ENCODE measurements at places on chromosomes 1 and 21. TPM values are rescaled to one million over a fixed set of nuclear protein-coding genes. Genes with fewer than 3 reads are reported as not detected.

- no peaks in the 10 kb centered on the region for H3K27me3 ChIP-seq
- peak overlapping the region; percentile 19 for H3K27ac ChIP-seq
- H3K36me3 ChIP-seq, result peaks cover 4% of the 10 kb centered on the region
- no peak overlapping the region for H3K4me3 ChIP-seq
- DNase-seq, result no peak
Observed at GRCh38 chr1:227192163-227192562, 126.1 kb downstream of the CDC42BPA start.

DNA sequence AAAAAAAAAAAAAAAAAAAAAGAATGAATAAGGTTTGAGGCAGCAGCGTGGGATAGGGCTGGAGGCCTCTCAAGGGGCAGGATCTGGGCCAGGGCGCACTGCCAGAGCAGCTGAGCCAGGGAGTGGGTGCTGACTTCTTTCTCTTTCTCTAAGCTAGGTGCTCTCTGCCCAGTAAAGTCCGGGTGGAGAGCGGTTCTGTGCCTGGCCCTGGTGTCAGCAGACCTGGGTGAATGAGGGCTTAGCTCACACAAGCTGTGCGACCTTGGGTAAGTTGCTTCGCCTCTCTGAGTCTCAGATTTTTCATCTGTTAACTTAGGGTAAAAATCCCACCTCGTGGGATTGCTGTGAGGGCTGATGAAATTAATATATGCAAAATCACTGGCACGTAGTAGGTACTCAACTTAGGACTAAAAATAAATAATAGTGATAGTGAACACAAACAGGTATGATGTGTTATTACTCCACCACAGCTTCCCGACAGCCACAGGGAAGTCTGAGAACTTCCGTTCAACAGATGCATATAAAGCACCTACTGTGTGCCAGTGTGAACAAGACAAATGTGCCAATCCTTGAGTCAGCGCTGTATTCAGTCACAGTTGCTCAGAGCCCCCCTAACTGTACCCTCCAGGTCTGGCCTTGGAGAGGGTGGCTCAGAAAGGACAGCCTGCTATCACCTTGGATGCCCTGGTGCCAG lies 2.0 kb upstream of the FAM131C start:
- peaks cover 25% of the 10 kb centered on the region for H3K4me1 ChIP-seq
- no peaks in the 10 kb centered on the region for H3K36me3 ChIP-seq
- H3K4me3 ChIP-seq, result no peak overlapping the region
- no peaks in the 10 kb centered on the region for H3K27me3 ChIP-seq
- no peak overlapping the region for H3K27ac ChIP-seq
- no peak for DNase-seq

DNA sequence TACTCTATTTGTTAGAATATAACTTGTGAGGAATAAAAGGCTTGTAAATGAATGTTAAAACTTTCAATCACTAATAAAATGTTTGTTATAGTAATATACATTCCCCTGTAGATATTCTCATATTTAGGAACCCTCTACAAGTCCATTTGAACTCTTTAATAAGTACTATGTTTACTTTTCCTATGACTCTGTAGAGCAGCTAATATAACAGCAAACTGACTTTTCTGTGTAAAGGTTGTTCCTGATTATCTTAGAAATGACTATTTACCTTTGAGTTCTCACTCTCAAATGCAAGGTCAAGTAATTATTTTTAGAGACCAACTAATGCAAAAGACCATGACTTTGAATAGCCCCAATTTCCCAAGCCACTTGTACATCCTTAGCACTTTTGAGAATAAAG lies 130.3 kb downstream of the C1orf21 start:
- H3K27ac ChIP-seq, result no peak overlapping the region
- H3K27me3 ChIP-seq, result no peaks in the 10 kb centered on the region
- no peak for DNase-seq
- no peaks in the 10 kb centered on the region for H3K4me1 ChIP-seq
- no peak overlapping the region for H3K4me3 ChIP-seq

DNA sequence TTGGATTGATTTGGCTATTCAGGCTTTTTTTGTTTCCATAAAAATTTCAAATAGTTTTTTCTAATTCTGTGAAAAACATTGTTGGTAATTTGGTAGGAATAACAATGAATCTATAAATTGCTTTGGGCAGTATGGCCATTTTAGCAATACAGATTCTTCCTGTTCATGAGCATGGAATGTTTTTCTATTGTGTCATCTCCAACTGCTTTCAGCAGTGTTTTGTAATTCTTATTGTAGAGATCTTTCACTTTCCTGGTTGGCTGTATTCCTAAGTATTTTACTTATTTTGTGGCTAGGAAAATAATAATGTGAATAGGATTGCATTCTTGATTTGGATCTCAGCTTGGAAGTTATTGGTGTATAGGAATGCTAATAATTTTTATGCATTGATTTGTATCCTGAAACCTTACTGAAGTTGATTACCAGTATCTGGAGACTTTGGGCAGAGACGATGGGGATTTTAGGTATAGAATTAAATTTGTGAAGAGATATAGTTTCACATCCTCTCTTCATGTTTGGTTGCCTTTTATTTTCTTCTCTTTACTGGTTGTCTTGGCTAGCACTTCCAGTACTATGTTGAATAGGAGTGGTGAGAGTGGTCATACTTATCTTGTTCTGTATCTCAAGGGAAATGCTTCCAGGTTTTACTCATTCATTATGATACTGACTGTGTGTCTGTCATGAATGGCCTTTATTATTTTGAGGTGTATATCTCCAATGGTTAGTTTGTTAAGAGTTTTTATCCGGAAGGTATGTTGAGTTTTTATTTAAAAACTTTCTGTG lies 57.3 kb downstream of the DRAM2 start:
- H3K36me3 ChIP-seq, result no peaks in the 10 kb centered on the region
- no peak overlapping the region for H3K27ac ChIP-seq
- H3K4me3 ChIP-seq, result no peak overlapping the region
- H3K4me1 ChIP-seq, result no peaks in the 10 kb centered on the region
- peaks cover 10% of the 10 kb centered on the region for H3K27me3 ChIP-seq

DNA sequence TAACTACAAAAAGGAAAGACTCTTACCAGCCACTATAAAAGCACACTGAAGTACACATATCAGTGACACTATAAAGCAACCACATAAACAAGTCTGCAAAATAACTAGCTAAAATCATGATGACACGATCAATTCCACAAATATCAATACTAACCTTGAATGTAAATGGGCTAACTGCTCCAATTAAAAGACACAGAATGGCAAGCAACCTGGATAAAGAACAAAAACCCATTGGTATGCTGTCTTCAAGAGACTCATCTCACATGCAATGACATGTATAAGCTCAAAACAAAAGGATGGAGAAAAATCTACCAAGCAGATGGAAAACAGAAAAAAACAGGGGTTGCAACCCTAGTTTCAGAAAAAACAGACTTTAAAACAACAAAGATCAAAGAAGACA lies 59.7 kb upstream of the LYPLAL1 start:
- H3K4me3 ChIP-seq, result no peak overlapping the region
- no peak for DNase-seq
- H3K36me3 ChIP-seq, result no peaks in the 10 kb centered on the region
- no peaks in the 10 kb centered on the region for H3K27me3 ChIP-seq
- H3K4me1 ChIP-seq, result no peaks in the 10 kb centered on the region

DNA sequence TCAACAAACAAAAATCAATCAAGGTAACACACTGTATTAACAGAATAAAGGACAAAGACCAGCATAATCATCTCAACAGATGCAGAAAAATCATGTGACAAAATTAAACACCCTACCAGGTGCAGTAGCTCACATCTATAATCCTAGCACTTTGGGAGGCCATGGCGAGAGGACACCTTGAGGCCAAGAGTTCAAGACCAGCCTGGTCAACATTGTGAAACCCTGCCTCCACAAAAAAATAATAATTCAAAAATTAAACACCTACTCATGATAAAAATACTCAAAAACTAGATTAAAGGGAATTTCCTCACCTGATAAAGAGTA lies 35.3 kb downstream of the PIK3R3 start:
- H3K4me1 ChIP-seq, result no peaks in the 10 kb centered on the region
- H3K27me3 ChIP-seq, result no peaks in the 10 kb centered on the region
- H3K4me3 ChIP-seq, result no peak overlapping the region
- DNase-seq, result no peak
- no peak overlapping the region for H3K27ac ChIP-seq

- no peak overlapping the region for H3K27ac ChIP-seq
- peaks cover 3% of the 10 kb centered on the region for H3K4me1 ChIP-seq
- H3K36me3 ChIP-seq, result no peaks in the 10 kb centered on the region
Observed at GRCh38 chr1:12375133-12375829, 145.5 kb downstream of the VPS13D start.

DNA sequence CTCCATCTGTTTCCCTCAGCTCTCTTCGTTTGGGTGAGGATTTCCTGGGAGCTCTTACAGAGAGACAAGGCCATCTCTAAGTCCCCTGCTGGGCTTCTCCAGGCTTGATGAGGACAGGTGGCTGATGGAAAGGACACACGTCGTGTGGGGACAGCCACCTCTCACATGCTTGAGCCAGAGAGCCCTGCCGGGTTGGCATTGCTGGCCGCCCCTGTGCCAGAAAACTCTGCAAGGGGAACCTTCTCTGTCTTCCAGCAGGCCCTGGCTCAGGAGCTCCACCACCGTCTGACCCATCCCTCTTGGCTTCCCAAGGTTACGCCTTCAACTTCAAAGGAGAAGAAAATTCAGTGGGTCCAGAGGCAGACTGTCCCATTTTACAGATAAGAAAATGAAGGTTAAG lies 82.8 kb downstream of the CASZ1 start:
- no peak overlapping the region for H3K27ac ChIP-seq
- no peaks in the 10 kb centered on the region for H3K4me1 ChIP-seq
- no peaks in the 10 kb centered on the region for H3K36me3 ChIP-seq
- H3K4me3 ChIP-seq, result no peak overlapping the region
- no peak for DNase-seq

DNA sequence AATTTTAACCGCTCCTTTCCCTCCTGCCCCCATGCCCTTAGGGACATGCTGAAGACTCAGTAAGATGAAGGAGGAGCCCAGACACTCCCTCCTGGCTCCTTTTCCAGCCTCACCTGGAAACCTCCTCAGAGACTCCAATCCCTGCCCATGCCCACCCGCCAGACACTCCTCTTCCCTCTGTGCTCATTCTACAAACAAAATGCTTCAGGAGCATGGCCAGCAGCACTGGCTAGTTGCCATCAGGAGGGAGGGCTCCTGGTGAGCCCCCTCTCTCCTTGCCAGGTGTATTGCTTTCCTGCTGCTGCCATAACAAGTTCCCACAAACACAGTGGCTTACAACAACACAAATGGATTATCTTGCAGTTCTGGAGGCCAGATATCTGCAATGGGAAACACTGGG lies 126.1 kb downstream of the PSMG1 start:
- no peak overlapping the region for H3K4me3 ChIP-seq
- no peaks in the 10 kb centered on the region for H3K36me3 ChIP-seq
- H3K27ac ChIP-seq, result no peak overlapping the region
- peaks cover 7% of the 10 kb centered on the region for H3K27me3 ChIP-seq

- no peak overlapping the region for H3K27ac ChIP-seq
- DNase-seq, result no peak
- no peaks in the 10 kb centered on the region for H3K27me3 ChIP-seq
Observed at GRCh38 chr1:36453051-36453450, 2.8 kb upstream of the OSCP1 start.

DNA sequence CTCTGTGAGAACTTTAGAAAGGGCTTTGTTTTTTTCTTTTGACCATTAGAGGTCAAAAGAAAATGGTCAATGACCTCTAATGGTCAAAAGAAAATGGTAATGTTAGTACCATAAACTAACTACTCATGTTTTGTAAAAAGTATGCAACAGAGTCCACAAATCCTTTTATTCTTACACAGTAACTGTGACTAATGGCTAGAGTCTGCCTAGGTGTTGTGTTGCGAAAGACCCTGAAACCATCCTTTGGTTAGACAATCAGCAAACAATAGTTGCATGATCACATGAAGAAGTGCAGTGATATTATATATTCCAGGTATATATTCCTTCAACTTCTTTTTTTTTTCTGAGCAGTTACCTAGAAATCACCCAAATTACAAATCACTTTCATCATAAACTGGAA lies 40.9 kb downstream of the NEGR1 start:
- no peak for DNase-seq
- no peaks in the 10 kb centered on the region for H3K4me1 ChIP-seq
- H3K36me3 ChIP-seq, result no peaks in the 10 kb centered on the region
- H3K27ac ChIP-seq, result no peak overlapping the region
- no peak overlapping the region for H3K4me3 ChIP-seq

DNA sequence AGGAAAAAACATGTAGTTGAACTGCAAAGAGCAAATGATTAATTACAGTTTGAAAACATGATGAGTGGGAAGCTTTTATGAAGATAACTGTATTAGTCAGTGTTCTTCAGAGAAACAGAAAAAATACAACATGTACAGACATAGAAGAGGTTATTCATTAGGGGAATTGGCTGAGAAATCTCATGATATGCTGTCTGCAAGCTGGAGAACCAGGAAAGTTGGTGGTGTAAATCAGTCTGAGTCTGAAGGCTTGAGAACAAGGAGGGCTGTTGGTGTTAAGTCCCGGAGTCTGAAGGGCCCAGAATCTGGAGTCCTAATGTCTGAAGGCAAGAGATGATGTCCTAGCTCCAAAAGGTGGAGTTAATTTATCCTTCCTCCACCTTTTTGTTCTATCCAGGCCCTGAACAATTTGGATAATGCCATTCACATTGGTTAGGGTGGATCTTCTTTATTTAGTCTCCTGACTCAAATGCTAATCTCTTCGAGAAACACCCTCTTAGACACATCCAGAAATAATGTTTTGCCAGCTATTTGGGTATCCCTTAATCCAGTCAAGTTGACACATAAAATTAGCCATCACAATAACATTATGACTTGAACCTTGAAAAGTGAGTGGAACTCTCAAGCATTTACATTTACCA lies 672.9 kb upstream of the PTBP2 start:
- DNase-seq, result no peak
- H3K36me3 ChIP-seq, result no peaks in the 10 kb centered on the region
- H3K27ac ChIP-seq, result no peak overlapping the region
- no peak overlapping the region for H3K4me3 ChIP-seq
- H3K4me1 ChIP-seq, result no peaks in the 10 kb centered on the region

LCE1A gene
- not detected for total RNA-seq

MR1 gene
- 11.3 TPM for total RNA-seq

CD1E gene
- total RNA-seq, result not detected

GNG12 gene
- 72.2 TPM for total RNA-seq

CENPL gene
- 31.2 TPM for total RNA-seq

All from Calu3 (cell line).